ENCODE measurements at places on chromosomes 16 and 17. TPM values are rescaled to one million over a fixed set of nuclear protein-coding genes. Genes with fewer than 3 reads are reported as not detected.

Gene SLC5A11
- not detected for polyA plus RNA-seq

Gene KCNG4
- 0.46 TPM for polyA plus RNA-seq

Gene LRRC75A
- 40.1 TPM for polyA plus RNA-seq

Gene MT1A
- 100 TPM for polyA plus RNA-seq

Gene PROCA1
- polyA plus RNA-seq = 0.75 TPM

Gene SHISA6
- 0.81 TPM for polyA plus RNA-seq

Gene ZFHX3
- 2.4 TPM for polyA plus RNA-seq

Gene CDRT4
- polyA plus RNA-seq = 49.6 TPM

Gene KRT27
- 0.34 TPM for polyA plus RNA-seq

Gene ASB16
- 0.48 TPM for polyA plus RNA-seq

Gene STH
- polyA plus RNA-seq = not detected

Gene C17orf50
- not detected for polyA plus RNA-seq

Gene TRPV2
- 61.7 TPM for polyA plus RNA-seq

Gene CRISPLD2
- polyA plus RNA-seq = 43.8 TPM

Gene CRYBA1
- not detected for polyA plus RNA-seq

Gene FAM20A
- 15.2 TPM for polyA plus RNA-seq

Gene KRTAP2-4
- not detected for polyA plus RNA-seq

Gene SPNS2
- polyA plus RNA-seq = 10.4 TPM

Gene GSG1L
- not detected for polyA plus RNA-seq

Gene CES4A
- polyA plus RNA-seq = 127 TPM

Gene G6PC3
- 95.0 TPM for polyA plus RNA-seq

Gene KRT13
- polyA plus RNA-seq = 20.0 TPM

Gene KIF18B
- 0.46 TPM for polyA plus RNA-seq

Gene CAMKK1
- 6.9 TPM for polyA plus RNA-seq

Gene SDK2
- 0.27 TPM for polyA plus RNA-seq

Gene SLC13A2
- polyA plus RNA-seq = not detected

Gene PRSS53
- polyA plus RNA-seq = 3.1 TPM

Gene SPIRE2
- 14.2 TPM for polyA plus RNA-seq

Gene IFI35
- 44.1 TPM for polyA plus RNA-seq

Gene LAT
- polyA plus RNA-seq = 1.8 TPM

Gene TBC1D3E
- polyA plus RNA-seq = not detected

Gene PIRT
- 0.10 TPM for polyA plus RNA-seq

Gene PRAC2
- polyA plus RNA-seq = not detected

Gene ADAD2
- polyA plus RNA-seq = not detected

Gene ABCC12
- polyA plus RNA-seq = not detected

Gene NPB
- polyA plus RNA-seq = 0.24 TPM

Gene METTL9
- 129 TPM for polyA plus RNA-seq

Gene TAT
- 0.08 TPM for polyA plus RNA-seq

Gene NPIPA8
- 28.6 TPM for polyA plus RNA-seq

Gene SMURF2
- 15.8 TPM for polyA plus RNA-seq

Gene ACE
- 16.1 TPM for polyA plus RNA-seq

Gene ZFP3
- polyA plus RNA-seq = 8.4 TPM

Gene TEDC2
- polyA plus RNA-seq = 0.33 TPM

Gene CCL11
- polyA plus RNA-seq = 0.88 TPM

Gene AKTIP
- polyA plus RNA-seq = 43.5 TPM

Gene ZNF785
- polyA plus RNA-seq = 3.4 TPM

Gene CACNG3
- 1.6 TPM for polyA plus RNA-seq

Gene CEP295NL
- 0.07 TPM for polyA plus RNA-seq

Gene SRP68
- 129 TPM for polyA plus RNA-seq

Gene TPSB2
- polyA plus RNA-seq = 5.1 TPM

Gene SPATA22
- 0.88 TPM for polyA plus RNA-seq

Gene SERPINF2
- 5.2 TPM for polyA plus RNA-seq

Gene FNDC8
- polyA plus RNA-seq = not detected

Gene CYB561
- 116 TPM for polyA plus RNA-seq

Gene AATK
- polyA plus RNA-seq = 0.73 TPM

Measured in adrenal gland (tissue), 19 donors.